ENCODE measurements at places on chromosomes 3 and 15.

- DNase-seq = no peak
Measured at GRCh38 chr15:57224664-57225063, 151.6 kb upstream of the CGNL1 start.

GRCh38 chr3:126245811-126246727 lies 65.7 kb upstream of the ALDH1L1 start:
- no peak for DNase-seq

DNA sequence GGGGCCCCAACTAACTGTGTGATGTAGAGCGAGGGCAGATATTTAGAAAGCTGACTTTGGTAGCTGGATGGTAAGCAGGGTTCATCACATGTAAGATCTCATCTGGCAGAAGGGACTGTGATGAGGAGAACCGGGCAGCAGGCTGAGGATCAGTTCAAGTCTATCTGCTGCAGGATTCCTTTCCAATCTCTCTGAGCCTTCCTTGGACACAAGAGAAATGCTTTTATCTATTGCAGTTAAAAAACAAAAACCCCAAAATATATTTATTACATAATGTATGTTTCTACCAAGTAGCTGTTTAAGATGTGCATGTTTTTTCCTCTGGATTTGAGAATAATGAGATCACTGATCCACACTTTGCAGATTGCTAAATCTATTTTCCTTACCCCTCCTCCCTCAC lies 411.5 kb downstream of the RAP2B start:
- no peak for DNase-seq

DNA sequence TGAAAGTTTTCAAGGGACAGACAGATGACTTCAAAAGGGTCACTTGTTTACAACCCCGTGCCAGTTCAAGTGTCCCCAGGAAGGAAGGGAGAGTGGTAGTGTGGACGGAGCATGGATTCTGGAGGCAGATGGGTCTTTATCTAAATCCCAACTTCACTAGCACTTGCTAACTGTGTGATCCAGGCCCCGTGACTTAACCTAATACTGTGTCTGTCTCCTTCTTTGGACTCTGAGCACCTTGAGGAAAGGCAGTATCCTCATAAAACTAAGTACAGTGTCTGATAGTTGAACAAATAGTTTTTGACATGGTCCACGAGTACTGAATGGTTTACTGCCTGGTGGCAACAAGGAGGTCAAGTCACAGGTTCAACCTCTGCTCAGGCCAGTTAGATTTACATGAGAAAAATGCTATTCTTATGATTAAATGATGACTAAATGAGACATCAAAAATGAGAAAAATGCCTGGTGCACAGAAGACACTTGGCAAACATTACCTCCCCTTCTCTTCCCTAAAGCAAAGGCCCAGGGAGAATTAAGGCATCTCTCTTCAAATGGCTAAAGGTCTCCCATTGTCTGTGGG lies 48.9 kb downstream of the ABCC5 start:
- DNase-seq = no peak

DNA sequence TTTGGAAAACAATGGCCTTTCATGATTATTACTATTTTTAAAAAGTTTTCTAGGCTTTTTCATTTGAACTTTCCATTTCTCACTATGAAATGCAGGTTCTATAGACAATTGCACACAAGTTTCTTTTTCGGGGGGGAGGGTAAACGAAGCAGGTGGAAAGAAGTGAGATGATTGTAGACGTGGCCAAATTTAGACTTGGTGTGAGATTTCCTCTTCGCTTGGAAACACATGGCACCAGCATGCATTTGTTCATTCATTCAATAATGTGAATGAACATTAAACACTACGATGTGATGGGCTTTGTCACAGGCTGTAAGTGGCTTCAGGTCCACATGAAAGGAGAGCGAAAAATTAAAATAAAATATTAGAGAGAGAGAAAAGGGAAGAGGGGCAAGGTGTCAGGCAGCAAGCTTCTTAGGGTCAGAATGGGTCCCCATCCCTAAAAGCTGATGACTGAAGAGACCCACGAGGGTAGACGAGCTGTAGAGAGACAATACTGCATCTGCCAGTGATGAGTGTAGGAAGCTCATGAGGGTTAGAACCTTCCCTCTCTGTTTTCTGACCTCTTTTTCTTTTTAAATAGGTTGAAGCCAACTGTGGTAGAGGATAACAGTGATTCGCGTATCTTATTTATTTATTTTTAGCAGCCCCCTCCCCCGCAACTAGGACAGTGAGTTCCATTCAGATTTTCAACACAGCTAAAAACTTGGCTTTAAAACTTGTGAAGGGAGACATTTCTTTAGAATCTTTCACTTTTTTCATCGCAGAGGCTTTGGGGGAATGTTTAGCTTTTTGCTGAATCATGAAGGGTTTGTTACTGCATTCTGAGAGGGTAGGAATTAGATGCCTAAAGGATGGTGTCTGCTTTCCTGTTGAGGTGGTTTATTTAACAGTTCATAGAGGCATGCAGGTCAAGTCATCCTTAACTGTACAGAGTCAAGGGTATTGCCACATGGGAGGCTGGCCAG lies 36.2 kb downstream of the GAP43 start:
- no peak for DNase-seq

- DNase-seq = no peak
Measured at GRCh38 chr3:12568747-12569146, 11.9 kb downstream of the MKRN2 start.

DNA sequence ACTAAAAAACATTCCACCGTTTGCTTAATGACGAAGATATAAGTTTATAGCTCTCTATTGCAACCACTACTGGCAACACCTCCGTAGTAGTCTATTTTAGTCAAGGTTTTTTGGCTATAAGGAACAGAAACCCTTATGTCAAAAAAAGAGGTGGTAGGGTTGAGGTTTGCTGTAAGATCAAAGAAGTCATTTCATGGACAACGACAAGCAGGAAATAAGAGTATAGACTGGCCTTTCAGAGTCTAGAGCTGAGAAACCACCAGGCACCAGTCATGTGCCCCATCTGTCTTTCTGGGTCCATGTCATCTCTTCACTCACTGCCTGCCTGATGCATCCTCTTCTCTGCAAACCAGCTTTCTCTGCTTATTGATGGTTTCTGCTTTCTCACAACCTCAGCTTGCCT lies 42.7 kb downstream of the THBS1 start:
- DNase-seq = no peak

DNA sequence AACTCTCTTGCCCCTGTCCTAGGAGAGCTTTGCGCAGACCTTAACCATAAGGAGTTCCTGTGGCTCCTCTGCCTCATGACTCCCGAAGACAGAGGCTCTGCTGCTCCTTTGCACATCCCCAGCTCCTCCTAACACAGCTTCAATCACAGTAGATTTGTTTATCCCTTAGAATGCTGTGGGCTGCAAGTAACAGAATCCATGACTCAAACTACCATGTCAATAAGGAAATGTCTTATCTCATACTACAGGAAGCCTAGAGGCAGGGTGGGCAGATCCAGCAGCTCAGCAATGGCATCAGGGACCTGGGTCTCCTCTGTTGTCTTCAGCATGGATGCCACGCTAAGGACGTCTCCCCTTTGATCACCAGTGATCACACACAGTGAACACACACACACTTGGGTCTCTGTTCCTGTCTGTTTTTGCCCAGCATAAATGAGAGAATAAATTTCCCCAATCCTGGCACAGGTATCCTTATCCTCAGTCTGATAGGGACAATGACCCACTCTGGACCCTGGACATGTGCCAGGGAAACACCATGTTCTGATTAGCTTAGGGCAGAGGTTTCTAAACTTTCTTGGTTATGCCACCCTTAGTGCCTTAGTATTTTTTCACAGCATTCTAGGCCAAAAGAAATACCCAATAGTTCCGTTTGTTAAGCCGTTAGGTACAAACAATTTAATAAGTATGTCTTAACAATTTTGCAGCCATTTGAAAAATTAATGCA lies 46.1 kb upstream of the MRPS22 start:
- DNase-seq = no peak

DNA sequence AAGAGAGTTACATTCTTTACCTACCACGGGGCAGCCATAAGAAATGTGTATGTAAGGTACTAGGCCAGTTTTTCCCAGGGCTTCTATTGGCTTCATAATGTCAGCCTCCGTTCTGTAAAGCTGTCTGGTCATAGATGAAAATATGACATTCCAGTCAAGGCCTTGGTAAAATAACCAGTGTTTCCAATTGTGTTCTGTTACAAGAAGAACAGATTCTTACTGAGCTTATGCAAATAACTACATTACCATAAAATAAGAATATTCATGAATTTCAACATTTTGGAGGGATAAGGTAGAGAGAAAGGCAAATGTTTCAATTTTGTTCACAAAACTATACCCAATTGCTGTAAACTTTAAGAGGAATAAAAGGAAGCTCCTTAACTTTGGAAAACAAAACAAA lies 315.5 kb downstream of the THSD4 start:
- DNase-seq = no peak

- no peak for DNase-seq
Measured at GRCh38 chr15:95684693-95685115, 645.8 kb upstream of the NR2F2 start.

DNA sequence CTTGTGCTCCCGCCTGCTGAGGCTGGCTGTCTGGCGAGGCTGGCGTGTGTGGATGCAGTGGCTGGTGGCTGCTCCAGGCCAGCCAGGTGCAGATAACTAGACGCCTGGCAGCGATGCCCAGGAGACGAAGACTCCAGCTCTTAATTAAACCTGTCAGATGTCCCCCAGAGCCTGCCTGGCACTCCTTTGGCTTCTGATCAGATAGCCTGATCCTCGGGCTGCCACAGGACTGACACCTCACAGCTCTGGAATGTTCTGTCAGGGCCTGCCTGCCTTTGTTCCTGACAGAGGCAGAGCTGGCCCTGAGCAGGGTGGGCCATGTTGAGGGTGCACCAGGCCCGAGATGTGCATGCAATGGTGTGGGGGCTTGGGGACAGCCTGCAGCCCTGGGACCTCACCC lies 36.5 kb downstream of the PLXNA1 start:
- DNase-seq = no peak

GRCh38 chr3:180390313-180390712 lies 211.7 kb upstream of the TTC14 start:
- DNase-seq = no peak

GRCh38 chr3:177493091-177493490 lies 295.8 kb upstream of the TBL1XR1 start:
- no peak for DNase-seq

DNA sequence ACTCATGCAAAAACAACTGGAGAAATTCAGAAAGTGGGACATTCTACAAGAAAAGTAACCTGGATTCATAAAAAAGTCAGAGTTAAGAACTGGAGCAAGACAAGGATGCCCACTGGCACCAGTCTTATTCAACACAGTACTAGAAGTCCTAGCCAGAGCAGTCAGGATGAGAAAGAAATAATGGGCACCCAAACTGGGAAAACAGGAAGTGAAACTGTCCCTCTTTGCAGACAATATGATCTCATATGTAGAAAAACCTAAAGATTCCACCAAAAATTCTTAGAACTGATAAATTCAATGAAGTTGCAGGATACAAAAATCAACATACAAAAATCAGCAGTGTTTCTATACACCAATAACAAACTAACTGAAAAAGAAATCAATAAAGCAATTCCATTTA lies 37.4 kb downstream of the TXNRD3 start:
- DNase-seq = no peak

DNA sequence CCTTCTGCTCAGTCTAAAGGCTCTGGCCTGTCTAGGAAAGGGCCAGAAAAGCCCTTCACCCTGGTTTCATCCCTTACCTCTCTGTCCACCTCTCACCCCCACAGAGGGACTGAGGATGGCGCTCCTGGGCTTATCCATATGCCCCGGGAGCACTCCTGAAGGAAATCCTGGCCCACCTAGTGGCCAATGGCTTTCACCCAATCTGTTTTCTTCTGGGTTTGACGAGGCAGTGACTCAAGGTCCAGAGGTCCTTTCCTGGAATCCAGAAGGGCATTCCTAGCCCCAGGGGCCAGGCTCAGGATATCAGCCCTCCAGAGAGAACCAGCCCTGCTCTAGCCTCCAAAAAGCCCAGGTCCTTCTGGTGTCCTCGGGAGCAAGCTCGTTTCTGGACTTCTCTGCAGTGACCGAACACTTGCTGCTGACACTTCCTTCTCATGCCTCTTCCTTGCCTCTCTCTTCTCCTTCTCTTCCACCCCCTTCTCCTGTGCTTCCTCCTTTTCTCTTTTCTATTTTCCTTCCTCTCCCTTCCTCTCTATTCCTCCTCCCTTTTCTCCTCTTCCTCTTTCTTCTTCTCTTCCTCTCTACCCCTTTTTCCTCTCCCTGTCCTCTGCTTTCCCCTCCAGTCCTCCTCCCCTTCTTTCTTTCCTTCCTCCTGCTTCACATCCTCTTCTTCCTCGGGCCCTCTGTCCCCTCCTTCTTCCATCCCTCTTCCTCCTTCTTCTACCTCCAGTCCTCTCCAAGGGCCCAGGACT lies 59.6 kb downstream of the RHCG start:
- DNase-seq = no peak

GRCh38 chr3:10933805-10934481 lies 58.6 kb upstream of the SLC6A1 start:
- no peak for DNase-seq

- DNase-seq = no peak
Measured at GRCh38 chr15:89352476-89352875, 17.9 kb upstream of the POLG start.

DNA sequence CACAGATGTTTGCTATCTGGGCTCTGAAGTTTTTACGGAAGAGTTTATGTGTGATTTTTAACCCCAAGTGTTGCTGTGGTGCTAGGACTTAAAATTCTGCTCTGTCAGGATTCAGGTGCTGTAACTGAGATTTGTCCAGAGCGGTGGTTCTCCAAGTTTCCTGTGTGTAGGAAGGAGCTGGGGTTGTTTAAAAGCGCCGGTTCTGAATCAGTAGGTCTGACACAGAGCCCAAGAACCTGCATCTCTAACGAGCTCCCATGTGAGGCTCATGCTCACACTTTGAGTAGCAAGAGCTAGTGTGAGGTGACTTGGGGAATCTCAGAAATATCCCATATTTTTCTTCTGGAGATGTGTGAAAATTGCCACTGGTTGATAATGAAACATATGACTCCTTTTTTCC lies 325.5 kb downstream of the SATB1 start:
- no peak for DNase-seq

- no peak for DNase-seq
Measured at GRCh38 chr3:182692021-182692420, 101.3 kb upstream of the ATP11B start.

GRCh38 chr3:157199841-157200240 lies 39.9 kb upstream of the CCNL1 start:
- DNase-seq = no peak

GRCh38 chr15:52348056-52348745 lies 52.6 kb upstream of the MYO5C start:
- no peak for DNase-seq

DNA sequence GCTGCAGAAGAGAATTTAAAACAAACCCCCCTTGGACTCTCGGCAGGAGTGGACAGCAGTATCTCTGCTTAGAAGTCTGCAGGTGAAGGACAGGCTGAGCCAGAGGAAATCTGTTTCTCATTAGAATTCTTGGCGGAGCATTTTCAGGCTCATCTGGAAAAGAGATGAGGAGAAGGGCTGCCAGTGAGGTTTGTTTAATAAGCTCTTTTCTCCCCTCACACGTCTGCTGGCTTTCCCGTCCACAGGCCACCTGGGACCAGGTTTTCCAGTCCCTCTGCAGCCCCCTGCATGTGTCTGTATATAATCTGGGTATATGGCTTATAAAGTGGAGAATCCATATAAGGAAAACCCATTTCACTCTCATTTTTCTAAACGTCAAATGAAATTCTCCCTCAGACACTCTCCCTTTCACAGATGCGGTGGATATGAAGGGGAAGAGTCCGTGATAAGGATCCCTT lies 155.4 kb upstream of the TPM1 start:
- no peak for DNase-seq

GRCh38 chr15:91604122-91604521 lies 249.4 kb upstream of the SLCO3A1 start:
- no peak for DNase-seq
